ENCODE measurements at places on chromosomes 16 and 17. TPM values are rescaled to one million over a fixed set of nuclear protein-coding genes. Genes with fewer than 3 reads are reported as not detected.
A peak's percentile ranks its signal among the peaks of the same experiment; 100 is the strongest.

DNA sequence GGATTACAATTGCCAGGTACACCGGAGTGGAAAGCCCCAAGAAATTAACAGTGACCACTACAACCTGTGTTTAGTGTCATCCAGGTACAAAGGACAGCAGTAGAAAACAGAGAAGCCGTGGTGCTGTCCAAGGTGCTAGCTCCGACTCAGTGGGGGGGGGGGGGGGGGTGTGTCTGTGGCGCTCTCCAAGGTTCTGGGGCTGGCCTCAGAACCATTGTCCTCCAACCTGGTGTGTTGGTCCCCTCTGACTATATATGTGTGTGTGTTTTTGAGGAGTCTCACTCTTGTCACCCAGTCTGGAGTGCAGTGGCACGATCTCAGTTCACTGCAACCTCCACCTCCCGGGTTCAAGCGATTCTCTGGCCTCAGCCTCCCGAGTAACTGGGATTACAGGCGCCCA lies 5.8 kb upstream of the ZNF23 start:
- DNase-seq = no peak

GRCh38 chr16:4536391-4537106 lies 2.0 kb downstream of the CDIP1 start:
- no peak for DNase-seq

- no peak for DNase-seq
Observed at GRCh38 chr16:62638324-62638911, 602.2 kb upstream of the CDH8 start.

DNA sequence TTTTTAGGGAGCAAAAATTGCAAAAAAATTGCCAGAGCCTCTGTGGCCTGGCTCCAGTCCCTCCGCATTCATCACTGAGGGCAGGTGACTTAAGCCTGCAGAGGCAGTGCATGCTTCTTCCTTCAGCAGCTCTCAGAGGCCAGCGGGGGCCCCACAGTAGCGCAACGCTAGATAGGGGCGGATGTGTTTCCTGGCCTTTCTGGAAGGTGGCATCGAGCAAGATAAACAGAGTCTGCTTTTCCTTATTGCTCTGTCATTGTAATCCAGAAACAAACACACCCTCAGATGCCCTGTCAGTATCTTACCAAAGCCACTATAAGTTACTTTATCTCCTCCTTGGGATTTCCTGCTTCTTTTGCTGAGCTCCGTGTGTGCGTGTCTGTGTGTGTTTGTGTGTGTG lies 75.5 kb upstream of the IRX6 start:
- no peak for DNase-seq

RECQL5 gene
- total RNA-seq = 31.3 TPM

DNA sequence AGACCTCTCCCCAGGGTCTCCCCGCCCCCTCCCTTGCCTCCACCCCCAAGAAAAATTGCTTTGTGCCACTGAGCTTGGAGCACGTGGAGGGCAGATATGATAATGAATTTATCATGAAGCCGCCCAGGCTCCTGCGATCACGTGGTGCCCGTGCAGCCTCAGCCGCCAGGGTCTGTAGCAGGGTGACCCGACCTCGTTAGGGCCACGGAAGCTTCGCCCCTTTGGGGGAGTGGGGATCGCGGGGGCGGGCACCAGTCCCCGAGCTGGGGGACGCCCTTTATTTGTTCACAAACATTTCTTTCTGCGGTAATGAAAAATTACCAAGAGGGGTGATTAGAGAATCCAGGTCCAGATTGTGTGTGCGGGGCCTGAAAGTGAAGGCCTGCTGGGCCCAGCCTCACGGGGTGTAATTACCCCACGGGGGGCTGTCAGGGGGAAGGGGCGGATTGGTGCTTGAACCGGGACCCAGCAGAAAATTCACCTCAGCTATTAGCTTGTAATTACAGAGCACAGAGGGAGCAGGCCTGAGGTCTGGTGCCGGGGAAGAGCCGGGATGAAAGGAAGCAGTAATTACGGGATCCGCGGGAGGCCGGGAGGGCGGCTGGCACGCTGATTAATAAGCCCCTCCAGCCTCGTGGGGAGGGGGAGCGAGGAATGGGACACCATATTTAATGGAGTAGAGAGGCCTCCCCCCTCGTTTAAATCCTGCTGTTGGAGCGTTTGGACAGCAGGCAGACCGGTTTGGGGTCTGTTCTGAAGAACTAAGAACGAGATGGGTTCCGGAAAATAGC lies 13.3 kb downstream of the GSE1 start:
- DNase-seq = no peak

KRTAP1-1 gene
- not detected for total RNA-seq

MLKL gene
- 10.4 TPM for total RNA-seq

GRCh38 chr16:10616756-10617640 lies 36.6 kb upstream of the EMP2 start:
- DNase-seq = peak; percentile 42

CFAP20 gene
- total RNA-seq = 115 TPM

CLEC18C gene
- total RNA-seq = 0.06 TPM

TBC1D3C gene
- 0.69 TPM for total RNA-seq

KLHDC4 gene
- 26.7 TPM for total RNA-seq

DNA sequence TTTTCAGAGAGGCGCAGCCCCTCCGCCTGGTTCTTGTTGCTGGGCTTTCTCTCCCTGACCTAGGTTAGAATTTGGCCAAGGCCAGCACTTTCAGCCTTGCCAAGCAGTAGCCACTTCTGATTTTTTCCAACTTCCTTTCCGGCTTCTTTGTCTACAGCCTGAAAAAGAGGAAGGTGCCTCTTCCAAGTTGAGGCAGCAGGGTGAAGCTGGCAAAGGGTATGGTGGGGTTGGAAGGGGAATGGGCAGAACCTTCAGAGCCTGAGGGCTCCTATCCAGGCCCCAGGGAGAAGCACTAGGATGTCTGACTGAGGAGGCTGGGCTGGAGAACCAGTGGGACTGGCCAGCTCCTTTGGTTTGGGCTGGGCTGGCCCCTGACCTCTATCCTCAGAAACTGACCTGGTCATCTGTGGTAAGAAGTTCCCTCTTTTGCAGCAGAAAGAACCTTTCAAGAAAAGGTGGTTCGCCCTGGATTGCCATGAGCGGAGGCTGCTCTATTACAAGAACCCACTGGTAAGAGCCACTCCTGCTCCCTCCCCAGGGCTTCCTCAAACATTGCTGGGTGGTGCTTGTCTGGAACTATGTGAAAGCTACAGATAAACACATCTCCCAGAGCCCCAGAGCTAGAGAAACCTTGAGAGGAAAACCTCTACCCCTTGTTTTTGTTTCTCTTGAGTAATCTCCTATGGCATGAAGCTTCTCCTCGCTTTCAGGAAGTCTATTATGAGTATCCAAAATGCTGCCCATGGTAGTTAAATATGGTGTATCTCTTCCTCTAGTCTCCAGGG lies 16.6 kb upstream of the RNF135 start:
- no peak for DNase-seq

DNA sequence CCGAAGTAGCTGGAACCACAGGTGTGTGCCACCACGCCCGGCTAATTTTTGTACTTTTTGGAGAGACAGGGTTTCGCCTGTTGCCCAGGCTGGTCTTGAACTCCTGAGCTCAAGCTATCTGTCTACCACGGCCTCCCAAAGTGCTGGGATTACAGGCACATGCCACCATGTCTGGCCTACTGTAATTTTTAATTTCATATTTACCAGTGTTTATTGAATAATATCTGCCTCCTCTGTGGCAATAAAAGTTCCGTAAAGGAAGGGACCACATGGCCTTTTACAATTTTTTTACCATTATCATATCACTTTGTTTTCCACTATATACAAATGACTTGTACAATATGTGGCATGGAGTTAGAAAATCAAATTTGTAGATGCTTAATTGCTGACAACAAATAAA lies 7.8 kb downstream of the USP31 start:
- DNase-seq = no peak

DNA sequence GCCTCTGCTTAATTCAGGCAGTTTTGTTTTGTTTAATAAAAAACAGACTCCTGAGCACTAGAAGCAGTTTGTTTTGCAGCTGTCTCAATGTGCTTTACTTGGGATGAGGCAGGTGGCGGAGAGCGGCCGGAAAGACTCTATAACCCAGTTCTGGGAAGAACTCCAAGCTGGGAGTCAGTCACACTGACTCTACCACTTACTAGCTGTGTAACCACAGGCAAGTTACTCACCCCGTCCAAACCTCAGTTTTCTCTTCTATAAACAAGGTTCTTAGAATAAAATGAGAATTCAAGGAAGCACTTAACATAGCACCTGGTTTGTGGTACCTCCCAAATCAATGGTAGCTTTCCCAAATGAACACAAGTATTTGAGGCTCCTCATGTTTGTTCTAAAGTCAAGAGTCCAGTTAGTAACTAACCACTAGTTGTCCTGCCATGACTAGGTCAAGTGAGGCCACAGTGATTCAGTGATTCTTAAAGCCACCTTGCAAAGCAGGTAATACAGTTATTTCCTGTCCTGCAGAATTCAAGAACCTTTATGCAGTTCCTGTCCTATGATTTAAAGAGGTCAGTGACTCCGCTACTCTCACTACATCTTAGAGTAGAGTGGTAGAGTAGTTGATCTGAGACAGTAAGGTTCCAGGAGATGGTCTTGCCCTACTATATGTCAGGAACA lies 2.7 kb downstream of the TXNDC17 start:
- DNase-seq = peak; percentile 96

DNA sequence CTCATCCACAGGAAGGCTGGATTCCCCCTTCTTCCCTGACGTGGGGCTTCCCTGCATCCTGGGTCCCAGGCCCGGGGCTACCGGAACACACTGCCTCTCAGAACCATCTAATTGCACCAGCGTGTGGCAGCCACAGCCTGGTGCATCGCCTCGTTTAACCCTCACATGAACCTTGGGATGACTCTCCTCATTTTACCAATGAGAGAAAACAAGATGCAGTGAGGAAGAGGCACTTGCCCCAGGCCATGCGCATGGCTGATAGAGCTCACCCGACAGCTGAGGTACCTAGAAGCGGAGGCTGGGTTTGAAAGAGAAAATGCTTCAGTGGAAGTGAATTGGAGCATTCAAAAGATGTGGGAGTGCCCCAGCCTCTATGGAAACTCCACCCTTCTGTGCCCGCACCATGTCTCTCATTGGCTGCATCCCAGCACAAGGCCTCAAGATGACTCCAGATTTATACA lies 162.3 kb downstream of the KATNIP start:
- no peak for DNase-seq

DNA sequence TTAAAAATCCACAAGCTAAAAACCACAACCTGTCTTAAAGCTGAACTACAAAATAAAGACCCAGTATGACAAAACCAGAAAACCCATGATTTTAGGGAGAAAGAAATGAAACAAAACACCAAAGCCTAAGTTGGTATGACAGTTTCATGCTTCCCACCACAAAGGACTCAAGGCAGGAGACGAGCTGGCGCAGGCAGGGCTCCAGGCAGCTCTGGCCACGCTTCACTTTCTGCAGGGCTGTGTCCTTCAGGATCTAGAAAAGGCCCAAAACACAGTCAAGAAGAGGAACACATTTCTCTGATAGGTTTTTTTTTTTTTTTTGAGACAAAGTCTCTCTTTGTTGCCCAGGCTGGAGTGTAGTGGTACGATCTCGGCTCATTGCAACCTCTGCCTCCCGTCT lies 75.3 kb downstream of the WDR59 start:
- DNase-seq = no peak

EVPLL gene
- not detected for total RNA-seq

DNA sequence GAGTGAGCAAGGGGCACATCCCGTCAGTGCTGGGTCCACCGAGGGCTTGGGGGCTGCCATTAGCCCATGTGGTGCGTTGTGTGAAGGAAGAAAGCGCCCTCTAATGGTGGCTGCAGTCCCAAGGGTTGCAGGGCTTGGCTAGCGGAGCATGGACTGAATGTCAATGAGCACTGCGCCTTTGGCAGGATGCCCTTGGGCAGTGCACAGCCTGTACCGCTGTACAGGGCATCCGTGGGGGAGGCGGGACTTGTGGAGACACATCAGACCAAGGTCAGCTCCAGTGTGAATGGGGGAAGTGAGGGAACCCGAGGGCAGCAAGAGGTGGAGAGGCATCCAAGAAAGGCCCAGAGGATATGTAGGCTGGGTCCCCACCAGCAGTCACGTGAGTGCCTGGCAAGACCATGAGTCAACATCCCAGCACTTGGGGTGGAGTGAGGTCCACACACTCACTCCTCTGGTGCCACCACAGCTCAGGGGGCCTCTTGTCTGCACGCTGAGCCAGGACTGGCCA lies 75.5 kb upstream of the MED9 start:
- no peak for DNase-seq
